ENCODE measurements at places on chromosomes 12 and 14. TPM values are rescaled to one million over a fixed set of nuclear protein-coding genes. Genes with fewer than 3 reads are reported as not detected.

GRCh38 chr12:28603801-28604200, 413.5 kb downstream of the CCDC91 start:
- no peaks in the 10 kb centered on the region for H3K36me3 ChIP-seq
- H3K27me3 ChIP-seq, result no peaks in the 10 kb centered on the region
- no peak for DNase-seq
- H3K4me3 ChIP-seq, result no peak overlapping the region

GRCh38 chr12:76738824-76739579, 24.9 kb upstream of the ZDHHC17 start:
- no peaks in the 10 kb centered on the region for H3K36me3 ChIP-seq
- H3K4me3 ChIP-seq, result no peak overlapping the region
- no peaks in the 10 kb centered on the region for H3K4me1 ChIP-seq
- H3K27ac ChIP-seq, result no peak overlapping the region
- DNase-seq, result no peak

DNA sequence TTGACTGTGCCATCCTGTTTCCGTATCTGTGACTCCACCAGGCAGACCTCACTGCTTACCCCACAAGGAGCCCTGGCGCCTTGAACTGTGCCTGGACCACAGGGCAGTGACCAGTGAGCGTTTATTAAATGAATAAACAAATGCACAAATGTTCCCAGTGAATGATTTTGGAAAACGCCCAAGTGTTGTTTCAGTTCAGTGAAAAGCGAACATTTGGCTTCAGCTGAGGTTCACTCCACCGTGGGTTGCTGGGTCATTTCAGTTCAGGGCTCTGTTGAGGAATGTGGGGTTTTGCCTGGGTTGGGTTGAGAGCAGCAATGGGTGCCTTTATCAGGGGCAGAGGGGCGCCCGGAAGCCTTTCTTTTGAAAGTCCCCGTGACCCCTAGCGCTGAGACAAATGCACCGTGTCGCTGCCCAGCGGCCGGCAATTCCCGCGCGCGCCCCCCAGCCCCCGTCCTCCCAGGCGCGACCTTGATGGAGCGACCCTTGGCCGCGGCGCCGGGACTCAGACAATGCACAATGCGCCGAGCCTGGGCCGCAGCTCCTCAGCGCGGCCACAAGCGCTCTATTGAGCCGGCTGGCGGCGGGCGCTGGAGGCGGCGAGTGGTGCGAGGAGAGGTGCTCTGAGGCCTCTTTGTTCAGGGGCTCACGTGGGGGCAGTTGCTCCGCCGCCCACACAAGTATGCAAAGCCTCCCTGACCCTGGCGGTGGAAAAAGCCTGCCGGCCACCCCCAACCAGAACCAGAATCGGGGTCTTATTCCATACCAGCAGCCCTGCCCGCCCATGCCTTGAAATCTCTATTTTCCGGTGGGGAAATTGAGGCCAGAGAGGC, 40.5 kb upstream of the CLMN start:
- H3K4me1 ChIP-seq, result no peaks in the 10 kb centered on the region
- no peak overlapping the region for H3K27ac ChIP-seq
- H3K36me3 ChIP-seq, result no peaks in the 10 kb centered on the region
- DNase-seq, result no peak
- H3K4me3 ChIP-seq, result no peak overlapping the region

REP15 gene
- 2.4 TPM for total RNA-seq

- H3K36me3 ChIP-seq, result no peaks in the 10 kb centered on the region
- H3K27me3 ChIP-seq, result no peaks in the 10 kb centered on the region
- H3K4me3 ChIP-seq, result no peak overlapping the region
- H3K4me1 ChIP-seq, result no peaks in the 10 kb centered on the region
- DNase-seq, result no peak
Measured at GRCh38 chr12:109598428-109598854, 24.8 kb downstream of the MVK start.

DNA sequence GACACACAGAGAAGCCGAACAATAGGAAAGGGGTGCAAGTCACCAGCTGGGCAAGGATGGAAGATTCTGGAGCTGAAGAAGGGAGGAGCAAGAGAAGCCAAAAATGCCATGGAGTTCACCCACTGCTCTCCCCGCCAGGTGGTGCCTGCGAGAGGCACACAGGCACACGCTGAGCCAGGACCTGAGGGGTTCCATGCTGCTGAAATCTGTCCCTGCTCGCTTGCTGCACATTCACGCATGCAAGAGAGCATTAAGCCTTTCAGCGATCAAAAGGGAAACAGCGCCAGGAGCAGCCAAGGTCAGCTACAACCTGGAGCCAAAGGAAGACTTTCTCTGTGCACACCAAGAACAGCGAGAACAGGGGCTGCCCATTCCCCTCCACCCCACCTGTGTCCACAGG, 104.1 kb downstream of the ANO2 start:
- no peak for DNase-seq
- no peak overlapping the region for H3K4me3 ChIP-seq

DNA sequence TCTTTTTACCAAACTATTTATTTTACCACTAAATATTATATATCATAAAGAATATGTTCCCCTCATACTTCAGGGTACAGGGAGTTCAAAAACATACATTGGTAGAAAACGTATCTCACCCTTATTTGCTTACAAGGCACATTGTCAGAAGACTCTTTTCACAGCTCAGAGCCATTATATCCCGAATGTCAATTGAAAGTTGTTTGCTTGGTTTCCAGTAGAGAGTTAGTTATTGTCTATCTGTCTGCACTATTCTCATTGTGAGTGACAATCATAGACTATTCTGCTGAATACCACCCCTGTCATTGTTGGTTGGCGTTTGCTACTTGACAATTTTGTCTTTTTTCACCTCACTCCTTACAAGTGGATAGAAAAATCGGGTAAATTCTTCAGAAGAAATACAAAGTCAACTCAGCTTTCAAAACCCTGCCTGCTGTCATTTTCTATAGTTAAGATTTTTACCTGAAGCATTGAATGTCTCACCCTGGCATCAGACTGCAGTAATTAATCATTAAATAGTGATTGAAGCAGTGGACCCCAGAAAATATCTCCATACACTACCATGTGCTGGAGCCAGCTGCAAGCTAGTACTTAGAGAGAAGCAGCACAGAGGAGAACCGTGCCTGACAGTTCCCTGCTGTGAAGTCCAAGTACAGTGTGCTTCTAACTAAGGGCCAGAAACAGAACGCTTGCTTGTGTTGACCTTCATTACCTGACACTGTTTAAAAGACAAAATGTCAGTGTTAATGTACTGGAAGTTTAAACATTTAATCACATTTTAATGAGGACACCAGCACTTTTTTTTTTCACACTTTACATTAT, 510.6 kb downstream of the RERGL start:
- no peaks in the 10 kb centered on the region for H3K4me1 ChIP-seq
- no peak for DNase-seq
- H3K36me3 ChIP-seq, result no peaks in the 10 kb centered on the region
- H3K4me3 ChIP-seq, result no peak overlapping the region
- H3K27ac ChIP-seq, result no peak overlapping the region

DNA sequence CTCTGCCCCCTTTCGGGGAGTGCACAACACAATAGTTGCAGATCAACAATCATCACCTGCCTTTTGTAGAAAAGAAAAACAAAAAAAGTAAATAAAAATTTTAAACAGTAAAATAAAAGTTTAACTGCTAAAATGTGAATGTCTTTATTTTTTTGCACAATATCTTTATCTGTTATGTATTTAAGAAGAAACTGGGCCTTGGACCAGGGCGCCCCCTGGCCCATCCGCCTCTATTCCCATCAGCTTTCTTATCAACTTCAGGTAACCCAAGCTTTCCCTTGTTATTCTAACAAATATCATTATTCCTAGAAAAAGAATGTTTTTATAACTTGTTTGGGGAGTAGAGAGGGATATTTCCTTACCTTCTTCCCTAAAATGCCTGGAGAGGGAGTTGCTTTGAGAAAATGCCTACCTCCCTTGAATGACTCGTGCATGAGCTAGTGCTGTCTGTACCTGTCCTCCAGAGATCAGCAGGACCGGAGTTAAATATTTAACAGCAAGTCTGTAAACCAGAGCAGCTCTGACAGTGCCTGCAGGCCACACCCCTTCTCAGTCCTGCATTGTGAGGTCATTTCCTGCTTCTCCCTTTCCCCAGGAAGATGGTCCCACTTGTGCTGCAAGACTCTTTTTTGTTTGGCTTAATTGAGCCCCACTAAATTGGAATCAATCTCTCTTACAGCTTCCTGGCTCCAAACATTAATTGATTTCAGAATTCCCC, 192.8 kb upstream of the RGS6 start:
- H3K36me3 ChIP-seq, result no peaks in the 10 kb centered on the region
- H3K4me3 ChIP-seq, result no peak overlapping the region
- no peak for DNase-seq
- no peaks in the 10 kb centered on the region for H3K4me1 ChIP-seq

GRCh38 chr12:13114251-13115052, 11.0 kb upstream of the GSG1 start:
- DNase-seq, result no peak
- no peaks in the 10 kb centered on the region for H3K27me3 ChIP-seq
- H3K27ac ChIP-seq, result no peak overlapping the region
- H3K4me1 ChIP-seq, result no peaks in the 10 kb centered on the region
- H3K4me3 ChIP-seq, result no peak overlapping the region
- H3K36me3 ChIP-seq, result no peaks in the 10 kb centered on the region

DNA sequence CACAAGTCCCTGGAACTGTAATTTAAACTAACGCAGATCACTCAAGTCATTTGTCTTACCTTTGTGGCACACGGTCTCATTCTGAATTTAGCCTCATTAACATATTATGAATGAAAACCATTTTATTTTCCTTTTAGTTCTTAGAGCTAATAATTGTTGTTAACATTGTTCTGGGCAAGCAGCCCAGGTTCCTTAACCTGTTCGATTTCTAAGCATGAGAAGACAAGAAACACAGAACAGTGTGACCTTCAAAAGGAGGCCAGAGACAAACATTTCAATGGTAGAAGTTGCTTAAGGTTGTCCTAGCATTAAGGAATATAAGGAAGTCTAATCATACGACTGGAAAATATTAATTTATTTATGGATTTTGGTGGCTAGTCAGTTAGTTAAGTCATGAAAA, 35.2 kb downstream of the PIWIL1 start:
- H3K4me3 ChIP-seq, result no peak overlapping the region
- no peak overlapping the region for H3K27ac ChIP-seq
- DNase-seq, result no peak
- no peaks in the 10 kb centered on the region for H3K27me3 ChIP-seq
- no peaks in the 10 kb centered on the region for H3K4me1 ChIP-seq

CCDC175 gene
- not detected for total RNA-seq

DNA sequence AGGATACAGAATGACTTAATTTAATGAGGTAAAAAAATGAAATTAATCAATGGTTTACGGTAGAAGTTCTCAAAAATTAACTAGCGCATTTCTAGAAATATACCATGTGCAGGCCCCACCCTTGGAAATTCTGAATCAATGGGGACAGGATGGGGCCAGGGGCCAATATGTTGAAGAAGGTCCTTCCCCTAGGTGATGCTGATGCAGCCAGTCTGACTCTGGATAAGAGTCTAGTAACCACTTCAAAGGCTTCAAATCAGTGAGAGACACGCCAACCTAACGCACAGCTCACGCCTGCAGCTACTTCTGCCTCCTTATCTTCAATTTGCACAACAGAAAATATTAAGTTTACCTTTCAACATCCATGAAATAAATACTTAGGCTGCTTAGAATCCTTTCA, 14.9 kb downstream of the GIT2 start:
- peaks cover 5% of the 10 kb centered on the region for H3K36me3 ChIP-seq
- H3K27ac ChIP-seq, result no peak overlapping the region
- no peaks in the 10 kb centered on the region for H3K4me1 ChIP-seq
- DNase-seq, result no peak
- no peaks in the 10 kb centered on the region for H3K27me3 ChIP-seq

CCDC60 gene
- 4.3 TPM for total RNA-seq

RNASE7 gene
- total RNA-seq, result not detected

KLRC4 gene
- 0.96 TPM for total RNA-seq

DNA sequence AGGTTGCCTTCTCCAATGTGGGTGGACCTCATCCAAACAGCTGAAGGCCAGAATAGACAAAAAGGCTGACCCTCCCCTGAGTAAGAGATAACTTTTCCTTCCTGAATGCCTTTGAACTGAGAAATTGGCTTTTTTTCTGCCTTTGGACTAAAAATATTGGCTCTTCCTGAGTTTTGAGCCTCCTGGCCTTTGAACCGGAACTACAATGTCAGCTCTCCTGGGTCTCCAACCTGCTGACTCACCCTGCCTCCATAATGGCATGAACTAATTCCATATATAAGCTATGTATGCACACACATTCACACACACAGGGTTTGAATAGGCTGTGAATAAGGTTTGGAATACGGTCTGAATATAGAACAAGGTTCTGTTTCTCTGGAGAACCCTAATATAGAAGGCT, 39.7 kb upstream of the TMEM260 start:
- no peaks in the 10 kb centered on the region for H3K36me3 ChIP-seq
- DNase-seq, result no peak
- H3K27ac ChIP-seq, result no peak overlapping the region
- H3K27me3 ChIP-seq, result no peaks in the 10 kb centered on the region

- H3K27me3 ChIP-seq, result no peaks in the 10 kb centered on the region
- H3K27ac ChIP-seq, result no peak overlapping the region
- no peak overlapping the region for H3K4me3 ChIP-seq
- H3K36me3 ChIP-seq, result no peaks in the 10 kb centered on the region
- H3K4me1 ChIP-seq, result no peaks in the 10 kb centered on the region
- DNase-seq, result no peak
Measured at GRCh38 chr14:105503935-105504692, 13.1 kb downstream of the TEDC1 start.

DNA sequence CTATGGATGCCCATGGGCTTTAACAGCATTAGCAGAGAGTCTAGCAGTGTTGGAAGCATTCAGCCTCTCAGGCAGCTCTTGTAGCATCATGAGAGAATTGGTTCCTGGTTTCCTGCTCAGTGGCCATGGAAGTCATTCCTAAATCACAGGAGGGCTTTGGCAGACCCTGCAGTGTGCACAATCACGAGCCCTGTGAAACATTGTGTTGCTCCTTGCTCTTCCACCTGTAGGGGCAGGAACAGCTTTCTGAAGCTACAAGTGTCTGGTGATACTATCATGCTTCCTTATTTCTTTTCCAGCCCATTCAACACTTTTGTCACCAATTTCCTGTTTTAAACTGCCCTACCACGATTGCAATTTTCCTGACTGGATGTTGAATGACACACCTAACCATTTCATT, 402.2 kb upstream of the USP15 start:
- H3K27me3 ChIP-seq, result no peaks in the 10 kb centered on the region
- no peaks in the 10 kb centered on the region for H3K4me1 ChIP-seq
- no peak for DNase-seq
- H3K36me3 ChIP-seq, result no peaks in the 10 kb centered on the region

CLEC4E gene
- total RNA-seq, result 3.0 TPM

GRCh38 chr14:61280526-61281185, 482 bp downstream of the TMEM30B start:
- DNase-seq, result peak; percentile 66
- H3K4me3 ChIP-seq, result peak overlapping the region; percentile 75
- no peaks in the 10 kb centered on the region for H3K36me3 ChIP-seq

- no peak for DNase-seq
- H3K4me3 ChIP-seq, result no peak overlapping the region
- no peaks in the 10 kb centered on the region for H3K4me1 ChIP-seq
- no peaks in the 10 kb centered on the region for H3K27me3 ChIP-seq
- H3K27ac ChIP-seq, result no peak overlapping the region
Measured at GRCh38 chr14:72544615-72545387, 349.1 kb downstream of the DPF3 start.

- H3K4me1 ChIP-seq, result no peaks in the 10 kb centered on the region
- H3K4me3 ChIP-seq, result no peak overlapping the region
- no peak overlapping the region for H3K27ac ChIP-seq
- DNase-seq, result no peak
- H3K36me3 ChIP-seq, result no peaks in the 10 kb centered on the region
Measured at GRCh38 chr14:104594310-104595046, 10.1 kb downstream of the TMEM179 start.

- no peaks in the 10 kb centered on the region for H3K27me3 ChIP-seq
- no peaks in the 10 kb centered on the region for H3K4me1 ChIP-seq
- H3K4me3 ChIP-seq, result no peak overlapping the region
- H3K36me3 ChIP-seq, result peaks cover 4% of the 10 kb centered on the region
- DNase-seq, result no peak
Measured at GRCh38 chr12:133120385-133121191, 9.5 kb downstream of the ZNF891 start.
